Astrocyte of the hippocampus (primary cell): ENCODE measurements at places on chromosomes 5 and 9.

DNA sequence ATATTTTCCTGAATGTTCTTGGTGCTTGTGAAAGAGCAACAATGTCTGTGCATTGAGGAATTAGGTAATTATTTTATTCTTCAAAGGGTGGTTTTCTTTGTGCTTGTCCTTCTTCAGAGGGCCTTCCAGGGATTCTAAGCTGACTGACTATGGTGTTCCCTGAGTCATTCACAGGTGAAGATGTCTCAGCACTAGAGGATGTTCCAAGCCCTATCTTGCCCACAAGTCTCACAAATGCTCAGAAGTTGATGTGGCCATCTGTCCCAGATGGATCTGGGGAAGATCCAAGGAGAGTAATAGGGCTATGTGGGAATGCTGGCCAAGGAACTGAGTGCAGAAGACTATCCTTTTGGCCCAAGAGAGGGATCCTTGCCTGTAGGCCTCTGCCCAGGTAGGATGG lies 120.9 kb downstream of the ADAMTSL1 start:
- DNase-seq = no peak

DNA sequence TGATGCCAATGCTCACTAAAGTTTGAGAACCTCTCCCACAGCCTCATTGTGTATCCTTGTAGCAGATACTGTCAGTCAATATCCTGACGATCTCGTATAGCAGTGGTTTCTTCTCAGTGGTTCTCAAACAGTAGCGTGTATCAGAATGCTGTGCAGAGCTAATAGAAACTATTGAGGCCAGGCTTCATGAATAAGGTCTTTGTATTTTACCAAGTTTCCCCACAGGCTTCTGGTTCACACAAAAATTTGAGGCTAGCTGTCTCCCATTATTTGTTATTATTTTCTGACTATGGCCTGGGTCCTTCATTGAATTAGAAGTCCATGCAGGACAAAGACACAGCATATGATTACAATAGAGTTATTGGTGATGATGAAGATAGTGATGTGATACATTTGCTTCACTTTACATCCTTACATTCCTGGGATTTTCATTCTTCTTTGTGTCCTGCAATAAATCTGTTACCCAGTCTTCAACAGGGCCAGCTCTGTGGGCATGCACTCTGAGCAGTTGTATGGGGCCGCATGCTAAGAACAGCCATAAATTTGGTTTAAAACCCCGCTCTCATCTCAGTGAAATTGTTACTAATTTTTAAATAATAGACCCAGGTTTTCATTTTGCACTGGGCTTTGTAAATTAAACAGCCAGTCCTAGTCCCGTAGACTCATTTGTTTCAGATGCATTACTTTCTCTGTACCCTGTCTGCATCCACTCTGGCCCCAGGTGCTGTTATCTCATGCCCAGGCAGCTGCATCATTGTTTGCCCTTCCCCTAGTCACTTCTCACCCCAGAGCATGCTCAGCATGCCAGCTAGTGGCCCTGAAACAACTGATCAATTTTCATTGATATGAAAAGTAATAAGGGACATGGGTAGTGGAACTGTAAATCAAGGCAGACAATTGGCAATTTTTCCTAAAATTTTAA lies 199.9 kb upstream of the PIK3R1 start:
- no peak for DNase-seq

DNA sequence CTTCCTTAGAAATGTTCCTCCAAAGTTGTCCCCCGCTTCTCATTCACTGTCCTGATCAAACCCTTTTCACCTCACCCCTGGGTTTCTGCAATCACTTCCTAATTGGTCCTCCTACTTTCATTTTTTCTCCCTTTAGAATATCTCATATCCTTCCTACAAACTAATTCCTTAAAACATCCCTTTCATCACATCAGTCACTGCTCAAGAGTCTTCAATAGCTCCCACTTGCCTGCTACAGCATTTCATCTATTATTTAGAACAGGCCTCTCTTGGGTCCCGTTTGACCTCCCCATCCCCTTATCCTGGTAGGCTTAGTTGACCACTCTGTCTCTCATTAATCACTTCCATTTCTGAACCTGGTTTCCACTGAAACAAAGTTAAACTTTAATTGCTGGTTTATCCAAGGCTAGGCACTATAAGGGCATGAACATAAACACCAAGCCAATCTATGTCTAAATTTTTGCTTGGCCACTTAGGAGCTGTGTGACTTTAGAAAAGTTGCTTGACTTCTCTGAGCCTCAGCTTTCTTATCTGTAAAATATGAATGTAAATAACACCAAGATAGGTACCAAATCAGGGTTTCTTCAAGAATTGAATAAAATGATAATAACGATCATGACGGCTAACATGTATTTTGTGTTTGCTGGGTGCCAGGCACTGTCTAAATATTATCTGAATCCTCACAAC lies 202.1 kb upstream of the WWC1 start:
- DNase-seq = no peak

- DNase-seq = peak; percentile 79
Measured at GRCh38 chr9:85212887-85213286, 528.9 kb downstream of the AGTPBP1 start.

GRCh38 chr9:35229066-35229778 lies 67.4 kb downstream of the UNC13B start:
- no peak for DNase-seq

DNA sequence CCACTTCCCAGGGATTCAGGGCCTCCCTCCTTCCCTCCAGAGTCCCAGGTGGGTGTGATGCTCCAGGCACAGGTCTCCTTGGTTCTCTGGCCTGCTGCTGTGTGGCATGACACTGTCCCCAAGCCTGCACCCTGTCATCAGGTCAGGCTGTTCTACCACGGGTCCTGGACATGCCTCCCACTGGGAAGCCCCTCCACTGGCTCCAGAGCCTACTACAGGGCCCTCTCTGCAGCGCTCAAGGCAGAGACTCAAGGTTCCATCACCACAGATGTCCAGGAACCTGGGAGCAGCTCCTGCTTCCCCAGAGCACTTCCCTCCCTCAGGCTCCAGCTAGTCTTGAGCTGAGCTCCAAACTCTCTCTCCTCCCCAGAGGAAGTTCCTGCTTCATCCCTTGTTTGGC lies 237.3 kb downstream of the PBX3 start:
- DNase-seq = no peak

DNA sequence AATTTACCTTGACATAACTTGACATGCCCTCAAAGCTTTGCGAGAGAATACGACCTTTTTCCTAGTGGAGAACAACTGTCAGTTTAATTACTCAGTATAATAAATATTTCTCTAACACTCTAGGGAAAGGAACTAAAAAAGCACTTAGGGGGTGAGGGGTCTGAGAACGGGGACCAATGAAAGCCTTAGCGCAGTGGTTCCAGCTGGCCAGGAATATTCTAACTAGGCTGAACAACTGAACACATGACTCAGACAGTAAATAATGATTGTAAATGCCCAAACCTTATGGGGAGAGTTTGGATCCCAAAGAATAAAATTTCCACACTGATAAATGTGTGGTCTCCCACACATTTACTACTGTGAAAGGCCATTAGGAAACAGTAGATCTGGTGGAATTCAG lies 14.9 kb downstream of the MYO10 start:
- no peak for DNase-seq

- DNase-seq = peak; percentile 90
Measured at GRCh38 chr5:73280821-73281746, 108.1 kb downstream of the TMEM174 start.

DNA sequence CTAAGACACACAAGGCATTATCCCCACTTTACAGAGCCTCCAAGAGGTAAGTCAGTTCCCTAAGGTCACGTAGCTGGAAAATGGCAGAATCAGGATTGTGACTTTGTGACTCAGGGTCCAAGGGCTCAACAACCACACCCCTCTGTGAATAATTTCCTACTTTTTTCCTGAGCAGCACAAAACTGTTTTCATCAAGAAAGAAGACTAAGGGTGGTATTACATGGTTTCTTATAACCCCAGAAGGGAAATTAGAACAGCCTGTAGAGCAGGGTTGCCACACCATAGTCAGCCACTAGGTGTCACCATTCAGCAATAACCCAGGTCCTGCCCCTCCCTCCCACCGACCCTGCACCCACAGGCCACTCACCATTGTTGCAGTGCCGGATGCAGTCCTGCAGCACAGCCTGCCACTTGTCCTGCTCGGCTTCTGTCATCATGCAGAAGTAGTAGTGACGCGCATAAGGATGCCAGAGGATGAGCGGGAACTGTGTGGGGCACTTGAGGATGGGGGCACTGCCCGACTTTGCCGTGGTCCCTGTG lies 72.1 kb downstream of the LRSAM1 start:
- peak; percentile 64 for DNase-seq

- no peak for DNase-seq
Measured at GRCh38 chr5:97891971-97892370, 708.9 kb upstream of the RIOK2 start.

- no peak for DNase-seq
Measured at GRCh38 chr9:93185266-93186214, 1.6 kb downstream of the WNK2 start.

DNA sequence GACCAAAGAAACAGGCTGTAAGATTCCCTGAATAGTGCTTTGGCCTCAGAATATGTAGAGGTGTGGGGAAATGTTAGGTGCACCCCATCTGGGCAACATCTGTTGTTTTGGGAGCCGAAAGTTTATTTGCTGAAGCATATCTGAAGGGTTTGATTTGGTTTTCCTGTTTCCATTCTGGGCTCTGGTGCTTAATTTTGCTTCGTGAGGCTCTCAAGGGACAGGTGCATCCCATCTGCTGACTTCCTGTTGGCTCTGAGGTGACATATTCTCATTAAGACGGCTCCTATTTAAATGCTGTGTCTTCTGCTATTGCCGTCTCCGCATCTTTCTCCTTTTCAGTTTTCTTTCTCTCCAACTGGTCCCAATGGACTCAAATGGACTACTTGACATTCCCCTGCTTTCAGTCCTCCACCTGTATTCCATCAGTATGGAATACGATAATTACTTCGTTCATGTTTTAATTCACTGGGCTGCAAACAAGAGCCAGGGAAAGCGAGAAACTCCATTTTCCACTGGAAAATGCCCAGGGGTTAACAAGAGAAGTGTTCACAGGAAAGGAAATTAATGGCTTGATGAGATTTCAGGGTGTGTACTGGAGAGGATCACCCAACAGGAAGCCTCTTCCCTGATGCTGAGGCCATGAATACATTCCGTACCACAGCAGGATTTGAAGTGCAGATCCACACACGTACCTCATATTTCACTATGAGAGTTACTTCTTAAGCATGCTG lies 104.0 kb downstream of the MTX3 start:
- DNase-seq = no peak

DNA sequence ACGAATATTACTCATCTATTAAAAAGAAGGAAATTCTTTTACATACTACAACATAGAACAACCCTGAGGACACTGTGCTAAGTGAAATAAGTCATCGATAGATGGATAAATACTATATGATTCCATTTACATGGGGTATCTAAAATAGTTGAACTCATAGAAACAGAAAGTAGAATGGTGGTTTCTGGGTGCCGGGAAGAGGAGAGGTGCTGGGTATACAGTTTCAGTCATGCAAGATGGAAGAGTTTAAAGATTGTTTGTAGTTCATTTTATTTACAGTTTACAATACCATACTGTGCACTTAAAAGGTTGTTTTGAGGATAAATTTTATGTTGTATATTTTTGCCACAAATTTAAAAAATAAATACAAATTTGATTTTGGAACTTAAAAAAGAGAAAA lies 267.5 kb upstream of the ITGA1 start:
- DNase-seq = no peak

GRCh38 chr9:69109152-69109551 lies 64.9 kb upstream of the TJP2 start:
- no peak for DNase-seq

- DNase-seq = no peak
Measured at GRCh38 chr5:141780240-141780951, 97.8 kb downstream of the PCDH1 start.
